ENCODE measurements at places on chromosomes 5 and 9.

- no peak for DNase-seq
These were observed 22.3 kb downstream of the RPS23 start for GRCh38 chr5:82255844-82256243.

DNA sequence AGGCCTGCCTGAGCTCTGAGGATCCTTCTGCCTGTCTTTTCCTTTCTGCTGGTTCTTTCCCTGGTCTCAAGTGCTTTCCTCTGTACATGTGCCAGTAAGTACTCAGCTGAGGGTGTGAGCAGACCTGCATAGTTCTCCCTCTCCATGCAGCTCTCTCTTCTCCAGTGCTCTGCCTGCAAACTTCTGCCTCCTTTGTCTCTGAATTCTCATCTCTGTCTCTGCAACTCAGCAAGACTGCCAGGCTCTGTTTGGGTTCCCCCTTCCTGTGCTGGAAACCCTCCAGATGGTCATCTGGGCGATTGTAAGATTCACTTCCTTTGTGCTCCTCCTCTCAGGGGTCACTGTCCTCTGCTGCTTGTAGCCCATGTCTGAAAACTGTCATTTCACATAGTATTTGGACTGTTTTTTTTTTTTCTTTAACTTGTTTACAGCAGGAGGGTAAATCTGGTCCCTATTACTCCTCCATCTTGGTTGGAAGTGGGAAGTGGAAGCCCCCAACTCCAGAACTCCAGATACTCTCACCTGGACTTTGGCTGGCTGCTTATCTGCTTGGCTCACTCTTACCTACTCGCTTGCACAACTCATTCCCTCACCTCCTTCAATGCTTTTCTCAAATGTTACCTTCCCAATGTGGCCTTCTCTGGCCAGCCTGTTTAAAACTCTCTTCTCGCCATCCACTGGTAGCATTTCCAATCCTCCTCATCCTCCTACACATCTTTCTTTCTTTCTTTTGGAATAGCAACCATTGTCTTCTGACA lies 175.3 kb upstream of the TBC1D2 start:
- DNase-seq: peak; percentile 37

DNA sequence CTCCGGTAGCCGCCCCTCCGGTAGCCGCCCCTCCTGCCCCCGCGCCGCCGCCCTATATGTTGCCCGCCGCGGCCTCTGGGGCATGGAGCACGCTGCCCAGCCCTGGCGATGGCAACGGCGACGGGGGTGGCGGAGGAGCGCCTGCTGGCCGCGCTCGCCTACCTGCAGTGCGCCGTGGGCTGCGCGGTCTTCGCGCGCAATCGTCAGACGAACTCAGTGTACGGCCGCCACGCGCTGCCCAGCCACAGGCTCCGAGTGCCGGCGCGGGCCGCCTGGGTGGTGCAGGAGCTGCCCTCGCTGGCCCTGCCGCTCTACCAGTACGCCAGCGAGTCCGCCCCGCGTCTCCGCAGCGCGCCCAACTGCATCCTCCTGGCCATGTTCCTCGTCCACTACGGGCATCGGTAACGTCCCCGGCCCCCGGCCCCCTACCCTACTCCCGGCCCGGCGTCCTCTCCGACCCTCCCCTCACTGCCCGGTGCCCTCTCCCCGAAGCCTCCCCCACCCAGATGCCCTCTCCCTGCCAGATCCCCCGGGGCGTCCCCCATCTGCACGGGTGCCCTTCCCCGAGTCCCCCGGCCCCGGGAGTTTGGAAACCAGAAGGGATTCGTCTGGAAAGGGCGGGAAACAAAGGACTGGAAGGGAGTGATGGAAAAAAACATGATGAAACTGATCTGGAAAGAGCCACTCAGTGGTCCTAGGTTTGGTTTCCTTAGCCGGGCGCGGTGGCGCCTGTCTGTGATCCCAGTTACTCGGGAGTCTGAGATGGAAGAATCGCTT lies 417 bp downstream of the SRD5A1 start:
- DNase-seq: peak; percentile 12

- DNase-seq: no peak
These were observed 42.8 kb upstream of the SVEP1 start for GRCh38 chr9:110622368-110622767.

- DNase-seq: no peak
These were observed 60.3 kb downstream of the GNA14 start for GRCh38 chr9:77587851-77588250.

DNA sequence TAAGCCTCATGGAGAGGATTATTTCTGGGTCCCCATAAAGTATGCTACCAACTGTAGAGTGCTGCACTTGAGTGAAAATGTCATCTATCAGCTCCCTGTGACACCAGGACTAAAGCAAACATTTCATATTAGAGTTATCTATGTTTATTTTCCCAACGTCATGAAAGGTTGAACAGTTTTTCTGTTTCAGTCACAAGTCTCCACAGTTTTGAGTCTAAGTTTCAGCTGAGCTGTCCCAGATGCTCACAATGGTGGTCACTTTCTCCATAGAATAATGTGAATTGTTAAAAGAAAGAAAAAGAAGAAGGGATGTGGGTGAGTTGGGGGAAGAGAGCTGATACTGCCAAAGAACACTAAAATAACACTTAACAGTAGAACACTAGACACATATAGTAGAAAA lies 126.3 kb upstream of the C9orf72 start:
- no peak for DNase-seq

- peak; percentile 74 for DNase-seq
These were observed 512.9 kb upstream of the KLF4 start for GRCh38 chr9:108002371-108002956.

DNA sequence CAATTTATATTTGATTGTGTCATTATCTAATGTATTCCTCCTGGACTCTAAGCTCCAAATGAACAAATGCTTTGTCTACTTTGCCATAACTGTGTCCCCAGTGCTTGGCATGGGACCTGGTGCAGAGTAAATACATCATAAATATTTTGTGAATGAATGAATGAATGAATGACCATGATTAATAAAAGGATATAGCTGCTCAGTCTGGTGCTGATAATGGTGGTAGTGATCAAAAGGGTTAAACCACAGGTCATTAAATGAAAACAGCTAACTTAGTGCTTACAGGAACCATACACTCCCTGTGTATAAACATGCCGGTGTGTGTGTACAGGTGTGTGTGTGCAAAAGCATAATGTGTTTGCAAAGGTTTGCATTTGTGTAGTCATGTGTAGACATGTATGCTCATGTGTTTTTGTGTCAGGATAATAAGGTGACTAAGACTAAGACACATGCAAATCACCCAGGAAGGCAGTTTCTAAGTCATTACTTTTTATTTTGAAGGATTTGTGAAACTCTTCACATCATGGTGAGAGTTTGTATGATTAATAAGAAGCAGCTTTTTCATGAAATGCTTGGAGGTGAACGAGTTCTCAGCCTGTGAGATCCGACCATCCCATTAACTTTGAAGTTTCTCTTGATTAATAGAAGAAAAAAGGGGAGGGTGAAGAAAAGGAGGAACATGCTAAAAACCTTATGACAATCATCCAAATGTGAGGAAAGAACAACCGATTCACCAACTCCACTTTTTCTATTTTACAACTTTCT lies 24.6 kb downstream of the SPARC start:
- peak; percentile 30 for DNase-seq

DNA sequence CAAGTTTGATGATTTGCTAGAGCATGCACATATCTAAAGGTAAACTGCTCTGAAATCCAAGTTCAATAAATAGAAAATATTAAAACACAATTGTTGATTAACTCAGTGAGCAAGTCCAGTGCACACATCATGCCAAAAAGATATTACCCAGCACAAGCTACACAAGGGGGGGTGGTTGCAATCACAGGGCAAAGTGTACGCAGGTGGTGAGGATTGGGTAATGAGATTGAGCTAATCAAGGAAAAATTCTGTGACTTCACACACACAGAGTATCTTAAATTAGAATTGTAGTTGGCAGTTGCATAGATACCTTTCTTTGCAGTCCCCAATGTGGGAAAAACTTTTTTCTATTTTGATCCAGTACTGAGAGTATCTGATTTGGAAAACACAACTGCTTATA lies 156.1 kb upstream of the NTRK2 start:
- no peak for DNase-seq

GRCh38 chr5:50964746-50965653 lies 298.6 kb downstream of the PARP8 start:
- DNase-seq: no peak

- DNase-seq: no peak
These were observed 1114.7 kb downstream of the PTPRD start for GRCh38 chr9:9498128-9498527.

GRCh38 chr5:133731951-133732350 lies 119.6 kb upstream of the FSTL4 start:
- DNase-seq: no peak

- DNase-seq: no peak
These were observed 70.3 kb upstream of the SH3PXD2B start for GRCh38 chr5:172524573-172525021.

DNA sequence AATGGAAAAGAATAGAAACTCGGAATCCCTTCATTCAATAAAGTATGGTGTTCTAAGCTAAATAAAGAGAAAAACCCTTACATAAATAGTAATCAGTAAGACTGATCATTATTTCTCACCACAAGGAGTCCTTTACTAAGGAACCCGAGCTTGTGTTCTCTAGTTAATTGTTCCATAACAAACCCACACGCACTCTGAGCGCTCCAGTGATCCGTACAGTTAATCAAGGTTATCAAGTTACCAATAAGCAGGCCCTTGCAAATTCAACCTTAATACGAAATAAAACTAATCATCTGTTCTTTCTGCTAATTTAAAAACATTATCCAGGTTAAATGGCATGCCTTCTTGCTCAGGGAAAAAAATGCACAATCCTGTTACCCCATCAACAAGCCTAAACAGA lies 224.4 kb downstream of the FRMD3 start:
- no peak for DNase-seq

DNA sequence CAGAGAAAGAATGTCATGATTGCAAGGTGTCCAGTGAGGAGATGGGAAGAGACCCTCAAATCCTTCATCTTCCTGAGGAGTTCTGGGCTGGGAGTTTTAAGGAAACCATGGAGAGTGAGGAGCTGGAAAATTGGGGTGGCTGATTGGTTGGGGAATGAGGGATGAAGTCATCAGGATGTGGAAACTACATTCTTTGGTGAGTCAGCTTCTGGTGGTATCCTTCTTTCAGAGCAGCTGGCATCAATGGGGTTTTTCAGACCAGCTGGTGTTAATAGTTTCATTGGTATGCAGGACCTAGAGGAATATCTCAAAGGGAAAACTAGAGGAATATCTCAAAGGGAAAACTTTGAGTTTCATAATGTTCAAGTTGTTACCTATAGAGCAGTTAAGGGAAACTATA lies 45.2 kb downstream of the RNF180 start:
- peak; percentile 89 for DNase-seq

DNA sequence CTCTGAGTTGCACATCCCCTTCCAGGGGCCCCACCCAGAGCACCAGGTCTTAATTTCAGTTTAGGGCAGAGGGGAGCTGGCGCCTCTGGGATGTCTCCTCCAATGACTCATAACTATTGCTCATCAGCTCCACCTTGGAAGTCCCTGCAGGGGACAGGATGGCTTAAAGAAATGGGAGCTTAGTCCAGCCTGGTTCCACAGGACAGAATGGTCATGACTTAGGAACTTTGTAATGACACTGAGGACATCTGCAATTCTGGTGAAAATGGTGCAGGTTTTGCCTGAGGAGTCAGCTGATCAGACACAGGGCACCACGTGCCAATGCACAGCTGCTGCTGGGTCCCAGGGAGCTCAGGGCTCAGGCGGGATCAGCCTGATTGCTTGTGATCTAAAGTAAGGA lies 16.4 kb upstream of the PPP1R26 start:
- DNase-seq: peak; percentile 56

DNA sequence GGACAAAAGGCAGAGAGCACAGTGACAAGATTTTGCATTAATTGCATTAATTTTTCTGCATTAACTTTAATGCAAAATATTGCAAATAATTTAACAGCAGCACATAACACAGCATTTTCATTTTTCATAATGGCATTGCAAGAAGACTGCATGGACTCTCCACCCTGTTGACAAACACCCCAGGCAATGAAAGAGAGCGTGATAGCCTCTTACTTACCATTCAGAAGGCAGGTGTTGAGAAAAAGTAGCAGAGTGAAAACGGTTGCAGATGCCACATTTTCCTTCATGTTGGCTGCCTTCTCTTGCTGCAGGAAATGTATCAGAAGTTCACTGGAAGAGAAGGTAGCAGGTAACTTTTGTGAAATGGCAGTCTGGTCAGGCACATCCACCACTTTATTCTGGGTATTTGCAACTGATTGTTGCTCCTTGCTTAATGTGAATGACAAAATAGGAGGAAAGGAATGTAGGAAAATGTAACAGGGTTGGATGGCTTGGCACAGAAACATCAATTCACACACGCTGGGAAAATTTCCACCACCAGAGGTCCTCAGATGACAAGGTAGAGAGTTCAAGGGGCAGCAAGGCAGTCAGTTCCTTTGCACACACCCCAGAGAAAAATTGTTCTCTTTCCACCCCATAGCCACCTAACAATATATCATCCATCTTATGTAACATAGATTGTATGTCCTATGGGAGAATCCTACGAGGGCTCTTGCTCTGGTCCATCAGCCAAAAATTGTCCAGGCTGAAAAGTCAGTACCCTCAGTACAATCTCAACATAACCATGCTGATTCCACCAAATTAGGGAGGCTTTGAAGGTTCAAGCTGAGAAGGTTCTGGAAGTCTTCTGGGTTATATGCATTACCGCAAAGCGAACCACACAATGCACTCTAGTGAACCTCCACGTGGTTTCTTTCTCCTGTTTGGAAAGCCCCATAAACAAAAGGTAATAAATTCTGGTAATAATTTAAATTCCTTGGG lies 41.9 kb upstream of the AGXT2 start:
- DNase-seq: peak; percentile 81

GRCh38 chr9:27548055-27548741 lies 18.6 kb upstream of the MOB3B start:
- peak; percentile 65 for DNase-seq

- DNase-seq: no peak
These were observed 483.2 kb downstream of the CDH10 start for GRCh38 chr5:24161559-24161958.

- DNase-seq: no peak
These were observed 21.6 kb upstream of the NNT start for GRCh38 chr5:43581398-43581797.

DNA sequence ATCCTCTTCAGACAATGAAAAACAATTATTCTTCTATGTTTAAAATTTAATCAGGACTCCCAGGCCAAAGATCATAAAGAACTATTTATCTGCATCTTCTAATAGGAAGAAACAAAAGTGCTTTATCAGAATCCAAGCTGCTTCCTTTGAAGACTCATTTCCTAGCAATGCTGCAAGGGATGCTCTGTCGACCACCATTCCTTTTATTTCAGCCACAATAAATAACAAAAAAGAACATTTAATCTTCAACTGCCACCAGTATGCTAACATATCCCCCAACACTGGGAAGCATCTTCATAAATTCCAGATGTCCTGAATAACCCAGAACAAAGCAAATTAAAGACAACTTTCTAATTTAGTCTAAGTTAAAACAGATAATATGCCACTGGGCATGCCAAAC lies 68.7 kb downstream of the PKD2L2 start:
- no peak for DNase-seq

- DNase-seq: peak; percentile 75
These were observed 84.1 kb upstream of the DMRT1 start for GRCh38 chr9:757246-757881.

DNA sequence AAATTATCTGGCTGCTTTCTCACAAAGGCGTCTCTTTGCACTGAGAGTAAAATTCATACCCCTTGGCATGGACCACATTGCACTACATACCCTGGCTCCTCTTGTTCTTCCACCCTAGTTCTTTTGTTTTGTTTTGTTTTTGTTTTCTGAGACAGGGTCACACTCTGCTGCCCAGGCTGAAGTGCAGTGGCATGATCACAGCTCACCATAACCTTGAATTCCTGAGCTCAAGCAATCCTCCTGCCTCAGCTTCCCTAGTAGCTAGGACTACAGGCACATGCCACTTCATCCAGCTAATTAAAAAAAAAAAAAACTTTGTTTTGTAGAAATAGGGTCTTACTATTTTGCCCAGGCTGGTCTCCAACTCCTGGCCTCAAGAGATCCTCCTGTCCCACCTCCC lies 51.4 kb downstream of the ARRDC3 start:
- no peak for DNase-seq

Measured in cardiac fibroblast (primary cell).